Progenitor cell of endocrine pancreas (in vitro differentiated cells): ENCODE measurements at places on chromosomes 6 and 20.

GRCh38 chr6:15550546-15551123, 112.2 kb downstream of the DTNBP1 start:
- no peak for DNase-seq

GRCh38 chr20:31845300-31845863, at the start of gene FOXS1:
Gene FOXS1 (minus strand): TSS chr20:31845604. CDS start chr20:31845542, 62 bp downstream.
- no peak for DNase-seq

- DNase-seq: no peak
These were observed 392.9 kb downstream of the PLCB1 start for GRCh38 chr20:8525017-8525343.

- no peak for DNase-seq
These were observed 11.5 kb downstream of the HLA-DPA1 start for GRCh38 chr6:33061987-33062386.

DNA sequence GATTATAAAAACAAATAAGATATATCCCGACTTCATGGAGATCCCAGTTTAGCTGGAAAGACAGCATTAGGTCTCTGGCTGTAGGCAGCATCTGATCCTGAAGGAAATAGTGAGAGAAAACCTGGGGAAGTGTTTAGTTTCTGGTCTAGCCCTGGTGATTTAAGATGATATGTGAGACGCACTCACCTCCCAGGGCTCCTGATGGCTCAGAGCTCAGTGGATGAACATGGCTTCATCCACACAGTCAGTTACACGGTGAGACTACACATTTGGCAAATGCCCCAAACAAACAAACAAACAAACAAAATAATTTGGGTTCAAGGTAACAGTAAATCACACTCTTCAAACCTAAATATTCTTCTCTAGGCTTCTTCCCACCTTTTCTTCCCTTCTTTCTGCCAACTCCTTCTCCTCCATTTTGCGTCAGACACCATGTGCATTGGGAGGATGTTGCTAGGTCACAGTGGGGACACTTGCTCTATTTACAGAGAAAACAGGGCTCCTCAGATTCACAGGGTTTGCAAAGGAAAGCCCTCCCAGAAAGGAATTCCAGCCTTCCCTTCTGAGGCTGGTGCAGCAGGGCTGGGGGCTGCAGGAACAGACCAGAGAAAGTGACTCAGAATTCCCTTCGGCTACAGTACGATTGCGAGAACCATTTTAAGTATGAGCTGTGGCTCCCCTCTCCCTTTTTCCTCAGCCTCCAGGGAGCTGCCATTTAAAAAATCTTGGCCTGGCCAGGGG, 59.6 kb upstream of the SALL4 start:
- DNase-seq: no peak

DNA sequence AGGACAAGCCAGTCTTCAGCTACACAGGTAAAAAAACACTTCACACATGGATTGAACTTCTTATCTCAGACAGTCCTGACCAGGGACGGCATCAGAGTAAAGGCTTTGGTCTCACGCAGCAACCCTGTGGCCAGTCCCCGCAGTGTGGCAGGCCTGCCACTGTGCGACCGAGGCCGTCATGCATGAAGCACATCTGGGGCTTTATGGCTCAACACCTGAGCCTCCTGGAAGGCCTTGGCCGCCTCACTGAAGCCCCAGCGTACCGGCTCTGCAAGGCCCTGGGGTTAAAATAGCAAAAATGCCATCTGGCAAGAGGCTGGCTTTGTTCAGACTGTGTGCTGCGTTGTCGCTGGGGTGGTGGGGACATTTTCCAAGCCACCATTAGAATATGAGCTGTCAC, 32.8 kb downstream of the TBC1D7 start:
- DNase-seq: no peak

DNA sequence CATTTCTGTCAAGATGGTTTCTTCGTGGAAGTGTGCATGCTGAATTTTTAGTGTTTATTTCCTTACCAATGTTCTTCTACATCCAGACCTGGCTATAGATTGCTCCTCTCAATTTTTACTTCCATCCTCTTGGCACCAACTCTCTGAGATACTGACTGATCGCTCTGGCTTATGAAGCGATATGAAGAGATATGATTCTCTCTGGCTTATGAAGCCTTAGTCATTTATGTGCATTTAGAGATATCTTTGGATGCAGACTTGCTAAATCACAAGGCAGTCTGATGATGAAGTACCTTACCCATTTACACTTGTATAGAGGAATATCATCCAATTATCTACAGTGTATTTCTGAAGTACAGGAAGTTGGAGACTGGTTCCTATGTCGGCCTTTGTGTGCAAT, 295.4 kb upstream of the STXBP5 start:
- no peak for DNase-seq

DNA sequence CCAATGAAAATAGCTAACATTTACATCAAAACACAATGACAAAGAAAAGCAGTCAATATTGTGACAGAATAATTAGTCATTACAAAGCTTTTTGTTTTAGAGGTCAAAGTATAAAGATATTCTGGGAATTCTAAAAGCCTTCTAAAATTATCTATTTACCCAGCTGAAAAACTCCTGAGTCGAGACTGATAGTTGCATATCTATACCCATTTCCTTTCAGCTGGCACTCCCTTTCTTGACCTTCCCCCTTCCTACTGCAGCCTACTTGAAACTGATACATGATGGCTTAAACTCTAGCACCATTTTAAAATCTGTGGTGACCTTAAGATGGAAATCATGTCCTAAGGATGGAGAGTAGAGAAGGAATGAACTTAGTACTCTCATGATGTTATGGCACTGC, 38.6 kb downstream of the LMBRD1 start:
- no peak for DNase-seq

- no peak for DNase-seq
These were observed 40.9 kb upstream of the LYRM2 start for GRCh38 chr6:89679215-89680120.

- no peak for DNase-seq
These were observed 158.7 kb downstream of the SYNE1 start for GRCh38 chr6:152478377-152479010.

DNA sequence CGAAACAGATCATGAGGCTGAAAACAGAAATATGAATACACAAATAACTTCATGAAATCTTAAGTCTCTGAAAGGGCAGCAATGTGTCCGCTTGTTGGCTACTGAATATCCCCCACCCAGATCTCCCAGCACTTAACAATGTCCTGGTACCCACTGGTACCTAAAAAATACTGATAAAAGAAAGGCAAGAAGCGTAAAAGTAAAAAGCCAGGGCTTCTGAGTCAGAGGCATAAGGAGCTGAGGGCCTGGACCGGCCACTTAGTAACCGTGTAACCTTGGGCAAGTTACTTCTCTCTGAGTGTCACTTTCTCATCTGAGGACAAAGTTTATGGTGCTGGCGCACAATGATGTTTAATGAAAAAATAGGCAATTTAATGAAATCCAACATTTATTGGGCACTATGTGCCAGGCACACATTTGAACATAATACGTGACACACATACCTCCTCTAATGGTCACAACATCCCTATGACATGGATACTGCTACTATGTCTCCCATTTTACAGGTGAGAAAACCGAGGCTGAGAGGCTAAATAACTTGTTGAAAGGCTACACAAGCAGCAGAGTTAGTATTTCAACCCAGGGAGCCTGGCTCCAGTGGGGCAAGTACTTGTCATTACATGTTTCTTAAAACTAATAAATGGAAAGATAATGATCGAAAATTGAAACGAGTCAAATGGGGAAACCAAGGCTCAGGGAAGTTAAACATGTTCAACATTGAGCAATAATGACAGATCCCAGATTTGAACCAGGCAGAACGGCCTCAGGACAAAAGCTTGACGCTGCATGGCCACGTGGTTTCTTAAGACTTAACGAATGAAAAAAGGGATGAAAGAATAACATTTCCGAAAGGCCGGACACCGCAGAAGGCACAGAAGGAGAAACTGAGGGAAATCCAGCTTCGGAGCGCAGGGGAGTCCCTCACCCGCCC, 828 bp downstream of the TP53RK start:
- DNase-seq: no peak

DNA sequence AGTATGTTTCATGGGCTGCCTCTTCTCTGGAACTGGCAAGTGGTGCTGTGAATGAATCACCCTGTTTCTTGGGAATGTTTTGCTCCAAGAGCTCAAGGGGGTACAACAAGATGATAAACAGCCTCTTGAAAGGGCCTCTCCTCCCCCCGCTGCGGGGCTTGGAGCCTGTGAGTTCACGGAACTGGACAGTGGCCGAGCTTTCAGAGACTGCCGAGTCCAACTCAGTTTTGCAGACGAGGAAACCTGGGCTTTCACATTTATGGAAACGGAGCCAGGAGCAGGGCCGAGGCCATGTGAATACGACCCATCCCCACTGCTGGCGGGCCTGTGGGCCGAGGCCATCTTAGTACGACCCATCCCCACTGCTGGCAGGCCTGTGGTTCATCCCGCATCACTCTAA, 18.2 kb upstream of the SRC start:
- no peak for DNase-seq

DNA sequence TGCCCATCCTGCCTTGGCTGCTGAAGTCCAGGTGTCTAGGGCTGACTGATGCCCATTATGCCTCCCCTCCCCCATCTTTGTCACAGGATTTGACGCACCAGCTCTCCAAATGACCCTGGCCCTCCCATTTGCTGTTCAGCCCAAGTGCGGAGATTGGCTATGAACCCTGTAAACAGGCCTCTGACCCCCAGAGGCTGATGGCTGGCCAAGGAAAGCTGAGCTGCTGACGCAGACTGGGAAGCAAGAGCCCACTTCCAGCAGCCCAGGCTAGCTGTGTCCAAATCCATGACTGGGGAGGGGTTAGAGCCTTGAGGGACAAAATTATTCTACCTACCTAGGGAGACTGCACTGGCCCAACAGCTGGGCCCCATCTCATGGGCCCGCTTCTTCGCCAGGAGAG, 797 bp upstream of the GNRH2 start:
- no peak for DNase-seq

DNA sequence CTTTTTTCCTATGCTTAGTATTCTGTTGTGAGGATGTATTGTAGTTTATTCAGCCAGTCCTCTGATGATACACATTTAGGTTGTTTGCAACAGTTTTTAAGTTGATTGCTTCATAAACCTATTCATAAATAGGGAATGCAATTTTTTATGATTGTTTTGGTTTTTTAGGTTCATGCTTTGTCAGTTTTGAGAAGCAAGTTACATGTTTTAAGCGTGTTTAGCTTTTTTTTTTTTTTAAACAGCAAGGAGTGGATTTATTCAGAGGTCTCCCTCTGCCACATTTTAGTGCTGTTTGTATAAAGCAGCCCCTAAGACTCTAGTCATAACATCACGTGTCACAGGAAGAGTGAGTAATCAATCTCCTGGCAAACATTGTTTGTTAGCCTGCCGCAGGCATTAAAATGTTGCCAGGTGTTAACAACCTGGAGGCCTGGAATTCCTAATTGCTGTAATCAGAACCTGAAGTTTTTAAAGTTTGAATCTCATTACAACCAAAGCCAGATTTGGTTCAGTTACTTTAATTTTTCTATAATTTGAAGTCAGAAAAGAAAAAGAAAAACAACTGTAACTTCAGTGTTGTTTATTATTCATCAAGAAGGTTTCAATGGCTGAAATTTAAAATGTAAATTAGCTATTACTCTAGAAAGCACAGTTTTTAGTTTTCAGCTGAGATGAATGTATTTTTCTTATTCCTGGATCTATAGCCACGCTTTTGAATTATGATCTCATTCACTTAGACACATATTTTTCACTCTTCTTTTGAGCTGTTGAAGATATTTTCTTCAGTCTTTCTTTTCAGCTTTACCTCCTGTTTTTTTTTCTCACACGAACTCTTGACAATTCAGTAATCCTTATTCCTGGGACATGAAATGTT, 59.2 kb downstream of the KCNS1 start:
- DNase-seq: no peak
